ENCODE measurements at places on chromosomes 11 and 22.

- DNase-seq: no peak
These were observed 599.1 kb downstream of the BRD1 start for GRCh38 chr22:49228431-49229037.

DNA sequence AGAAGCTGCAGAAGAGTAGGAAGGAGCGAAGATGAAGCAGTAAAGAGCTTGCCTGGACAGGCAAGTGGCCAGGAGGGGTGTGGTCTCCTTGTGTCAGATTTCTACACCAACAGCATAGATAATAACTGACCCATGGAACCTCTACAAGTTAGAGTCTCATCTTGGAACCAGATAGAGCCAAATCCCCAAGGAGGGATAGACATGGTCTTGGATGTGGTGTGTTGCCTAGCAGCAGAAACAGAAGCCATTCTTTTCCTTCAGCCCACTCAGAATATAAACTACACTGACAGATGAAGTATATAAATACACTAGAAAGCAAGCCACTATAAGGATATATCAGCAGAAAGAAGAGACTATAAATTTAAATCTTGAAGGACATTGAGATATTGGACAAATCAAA lies 4.3 kb upstream of the CARD16 start:
- no peak for DNase-seq

DNA sequence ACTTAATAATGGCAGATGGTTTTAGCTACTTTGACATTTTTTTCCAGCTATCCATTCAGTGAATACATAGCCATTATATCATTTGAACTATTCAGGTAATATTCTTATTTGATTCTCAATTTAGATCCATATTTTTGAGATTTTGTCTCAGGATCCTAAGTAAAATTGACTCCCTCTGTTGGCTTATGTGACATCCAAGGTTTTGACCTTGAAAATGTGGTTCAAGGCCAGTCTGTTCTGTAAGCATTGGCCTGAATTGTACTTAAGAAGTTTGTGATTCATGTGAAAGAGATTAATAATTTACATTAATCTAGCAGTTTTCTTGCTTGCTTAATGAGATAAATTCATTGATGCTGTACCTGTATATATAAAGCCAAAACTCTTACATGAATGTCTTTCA lies 1.6 kb upstream of the SLC17A6 start:
- no peak for DNase-seq

DNA sequence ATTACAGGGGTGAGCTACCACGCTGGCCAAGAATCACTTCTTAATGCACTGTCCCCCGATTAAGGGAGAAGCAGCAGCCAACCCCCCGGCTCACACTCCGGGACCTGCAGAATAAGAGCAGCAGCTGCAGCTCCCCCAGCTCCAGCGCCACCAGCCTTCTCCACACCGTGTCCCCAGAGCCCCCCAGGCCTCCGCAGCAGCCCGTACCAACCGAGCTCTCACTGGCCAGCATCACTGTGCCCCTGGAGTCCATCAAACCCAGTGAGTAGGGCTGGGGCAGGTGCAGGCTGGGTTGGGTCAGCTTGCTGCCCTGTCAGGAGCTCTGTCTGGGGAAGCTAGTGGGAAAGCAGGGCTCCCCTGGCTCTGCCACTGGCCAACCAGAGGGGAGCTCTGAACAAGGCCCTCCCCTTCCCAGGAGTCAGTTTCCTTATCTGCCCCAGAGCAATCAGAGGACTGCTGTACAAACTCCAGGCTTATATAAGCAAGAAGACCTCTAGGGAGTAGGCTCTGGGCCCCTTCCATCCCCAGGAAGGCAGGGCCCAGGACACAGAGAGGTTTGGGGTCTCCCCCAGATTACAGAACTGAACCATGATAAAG lies 8.5 kb upstream of the SH3BP1 start:
- DNase-seq: no peak

DNA sequence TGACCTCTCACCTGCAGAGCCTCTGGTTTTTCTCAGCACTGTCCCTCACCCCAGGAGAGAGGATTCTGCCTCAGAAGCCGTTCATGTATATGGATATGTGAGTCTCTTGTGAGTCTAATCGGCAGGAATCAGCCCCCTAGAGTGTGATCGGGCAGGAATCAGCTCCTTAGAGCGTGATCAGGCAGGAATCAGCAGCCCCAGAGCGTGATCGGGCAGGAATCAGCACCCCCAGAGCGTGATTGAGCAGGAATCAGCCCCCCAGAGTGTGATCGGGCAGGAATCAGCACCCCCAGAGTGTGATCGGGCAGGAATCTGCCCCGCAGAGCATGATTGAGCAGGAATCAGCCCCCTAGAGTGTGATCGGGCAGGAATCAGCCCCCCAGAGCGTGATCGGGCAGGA lies 80.0 kb upstream of the EIF3D start:
- no peak for DNase-seq

DNA sequence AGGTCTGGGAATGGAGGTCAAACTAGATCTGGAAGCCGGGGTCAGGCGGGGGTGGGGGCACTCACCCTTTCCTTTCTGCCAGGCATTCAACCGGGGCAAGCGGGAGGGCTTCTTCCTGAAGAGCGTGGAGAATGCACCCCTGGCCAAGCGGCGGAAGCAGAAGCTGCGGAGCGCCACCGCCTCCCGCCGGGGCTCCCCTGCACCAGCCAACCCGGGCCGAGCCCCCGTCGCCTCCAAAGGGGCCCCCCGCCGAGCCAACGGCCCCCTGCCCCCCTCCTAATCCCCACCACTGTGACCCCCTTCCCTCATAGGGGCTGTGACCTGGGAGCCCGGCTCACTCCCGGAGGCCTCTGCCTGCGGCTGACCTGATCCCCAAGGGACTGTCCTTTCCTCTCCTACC lies 12.2 kb downstream of the RPS6KA4 start:
- no peak for DNase-seq

- DNase-seq: no peak
These were observed 60.2 kb upstream of the CDON start for GRCh38 chr11:126122863-126123262.

DNA sequence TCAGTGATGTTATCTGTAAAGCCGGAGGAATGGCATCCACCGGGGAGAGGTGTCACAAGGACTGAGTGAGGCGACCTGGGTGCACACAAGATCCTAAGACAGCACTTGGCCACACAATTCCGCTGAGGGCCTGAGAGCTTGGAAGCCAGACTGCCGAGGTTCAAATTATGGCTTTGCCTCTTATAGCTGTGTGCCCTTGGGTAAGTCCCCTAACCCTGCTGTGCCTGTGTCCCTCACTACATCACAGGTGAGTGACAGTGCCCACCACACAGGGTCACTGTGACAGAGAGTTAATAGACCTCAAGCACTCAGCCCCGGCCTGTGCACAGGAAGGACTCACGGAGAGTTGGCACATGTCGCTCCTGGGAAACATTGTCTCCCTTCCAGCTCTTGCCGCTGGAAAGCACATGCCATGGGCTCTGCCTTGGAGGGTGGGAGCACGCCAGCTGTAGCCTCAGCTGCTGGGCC lies 592 bp downstream of the RHOD start:
- no peak for DNase-seq

GRCh38 chr11:61328351-61328750 lies 4.6 kb downstream of the DDB1 start:
- no peak for DNase-seq

DNA sequence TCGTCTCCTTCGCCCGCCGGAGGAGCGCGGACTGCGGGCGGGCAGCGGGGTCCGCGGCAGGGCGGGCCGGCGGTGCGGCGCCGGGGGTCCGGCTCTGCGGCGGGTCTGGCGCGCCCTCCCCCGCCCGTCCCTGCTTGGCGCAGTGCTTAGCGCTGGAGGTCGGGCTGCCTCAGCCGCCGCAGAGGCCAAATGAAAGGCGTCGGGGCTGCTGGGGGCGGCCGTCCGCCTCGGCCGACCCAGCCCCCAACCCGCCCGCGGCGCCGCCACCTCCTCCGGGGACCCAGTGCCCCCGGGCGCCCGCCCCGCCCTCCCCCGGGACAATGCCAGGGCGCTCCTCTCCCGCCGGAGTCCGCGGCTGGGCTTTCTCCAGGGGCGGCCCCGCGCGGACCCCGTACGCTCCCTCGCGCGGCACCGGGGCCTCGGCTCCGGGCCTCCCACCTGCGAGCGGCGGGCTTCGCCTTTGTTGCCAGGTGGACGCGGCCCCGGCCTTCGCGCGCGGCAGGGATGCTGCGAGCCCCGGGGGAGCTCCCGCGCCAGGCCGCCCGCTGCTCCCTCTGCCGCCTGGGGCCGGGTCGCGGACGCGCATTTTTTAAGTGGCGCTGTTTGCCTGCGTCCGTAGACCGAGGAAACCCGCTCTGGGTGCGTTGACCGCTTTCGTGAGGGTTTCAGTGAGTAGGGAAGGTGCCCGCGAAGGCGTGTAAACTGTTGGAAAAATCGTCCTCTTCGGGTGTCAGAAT lies 583 bp downstream of the APLP2 start:
- peak; percentile 54 for DNase-seq

DNA sequence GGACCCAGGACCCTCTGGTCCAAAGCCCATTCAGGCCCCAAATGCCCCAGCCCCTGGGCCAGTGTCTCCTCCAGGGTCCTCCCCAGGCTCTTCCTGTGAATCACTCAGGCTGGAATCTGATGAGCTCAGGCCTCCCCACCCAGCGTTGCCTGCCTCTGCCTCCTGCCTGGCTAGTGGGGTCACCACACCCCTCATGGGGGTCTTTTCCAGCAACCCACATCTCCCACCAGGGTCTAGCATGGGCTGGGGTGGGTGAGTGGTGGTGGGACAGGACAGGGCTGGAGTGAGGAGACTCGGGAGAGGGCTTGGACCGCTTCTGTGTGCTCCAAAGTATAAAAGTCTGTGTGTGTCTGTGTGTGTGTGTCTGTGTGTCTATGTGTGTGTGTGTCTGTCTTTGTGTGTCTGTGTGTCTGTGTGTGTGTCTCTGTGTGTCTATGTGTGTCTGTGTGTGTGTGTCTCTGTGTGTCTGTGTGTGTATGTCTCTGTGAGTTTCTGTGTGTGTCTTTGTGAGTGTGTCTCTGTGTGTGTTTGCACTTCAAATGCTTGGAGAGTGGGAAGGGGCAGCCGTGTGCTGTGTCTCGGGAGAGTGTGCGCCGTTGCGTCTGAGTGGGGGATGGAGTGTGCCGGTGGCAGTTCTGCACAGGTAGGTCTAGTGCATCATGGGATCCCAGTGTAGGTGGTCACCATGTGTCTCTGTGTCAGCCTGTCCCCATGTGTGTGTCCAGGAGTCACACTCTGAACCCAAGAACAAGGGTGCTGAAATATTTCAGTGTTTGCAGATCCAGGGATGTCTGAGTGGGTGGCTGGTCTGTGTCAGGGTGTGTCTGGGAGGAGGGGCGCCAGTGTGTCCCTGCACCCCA lies 8.8 kb downstream of the RIN1 start:
- no peak for DNase-seq

DNA sequence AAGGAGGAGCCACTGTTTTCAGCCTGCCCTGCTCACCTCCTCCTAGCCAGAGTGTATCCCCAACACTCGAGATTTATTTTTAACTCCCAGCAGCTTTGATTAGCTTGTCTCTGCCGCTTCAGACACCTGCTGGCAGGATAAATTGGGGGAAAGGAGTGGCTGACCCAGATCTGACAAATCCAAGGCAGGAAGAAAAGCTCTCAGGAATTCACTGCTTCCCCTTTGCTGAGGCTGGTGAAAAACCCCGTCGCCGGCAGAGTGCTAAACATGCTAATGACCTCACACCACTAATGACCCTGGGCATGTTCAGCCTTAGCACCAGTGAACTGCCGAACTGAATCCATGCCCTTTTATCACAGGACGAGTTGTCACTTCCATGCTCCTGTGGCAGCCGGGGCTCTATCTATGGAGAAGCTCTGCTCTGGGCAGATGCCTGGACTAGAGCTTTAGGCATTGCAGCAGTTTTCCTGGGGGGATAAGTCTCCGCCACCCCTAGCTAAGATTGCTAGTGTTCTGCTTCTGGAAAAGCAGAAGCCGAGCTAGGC lies 52.2 kb downstream of the FEZ1 start:
- no peak for DNase-seq

GRCh38 chr11:17846852-17847453 lies 112.4 kb downstream of the KCNC1 start:
- no peak for DNase-seq

DNA sequence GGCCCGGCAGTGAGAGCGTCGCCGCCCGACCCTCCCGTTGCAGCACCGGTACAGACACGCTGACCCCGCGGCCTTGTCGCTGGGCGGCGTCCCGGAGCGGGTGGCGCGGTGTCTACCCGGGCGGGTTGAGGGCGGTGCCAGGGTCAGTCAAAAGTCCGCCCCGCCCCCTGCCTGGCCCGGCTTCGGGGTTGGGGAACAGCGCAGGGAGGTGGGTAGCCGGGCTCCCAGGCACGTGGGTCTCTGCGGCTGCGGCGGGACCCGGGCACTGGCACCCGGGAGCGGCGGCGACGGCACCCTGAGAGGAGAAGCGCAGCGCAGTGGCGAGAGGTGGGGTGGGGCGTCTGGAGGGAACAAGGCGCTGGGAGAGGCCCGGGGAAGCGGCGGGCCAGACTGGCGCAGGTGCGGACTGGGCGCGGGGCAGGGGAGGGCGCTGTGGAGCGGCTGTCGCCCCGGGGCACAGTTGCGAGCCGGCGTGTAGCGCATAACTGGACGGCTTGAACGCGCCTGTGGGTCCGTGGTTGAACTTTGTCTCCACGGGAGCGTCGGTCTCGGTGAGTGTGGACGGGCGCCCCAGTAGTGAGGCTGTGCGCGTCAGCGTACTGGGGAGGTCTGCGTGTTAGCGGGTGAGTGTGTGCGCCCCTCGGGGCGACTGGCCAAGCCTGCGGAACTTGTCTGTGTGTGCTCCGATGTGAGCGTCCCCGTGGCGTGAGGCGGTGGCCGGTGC lies at the start of gene P2RY2:
TSS of gene P2RY2 (plus strand) at position 176 of the 724 bp plus-strand sequence. CDS start 15,879 bp downstream, outside the sequence.
- peak; percentile 43 for DNase-seq

GRCh38 chr22:29478326-29479276 lies 1.4 kb upstream of the NEFH start:
- DNase-seq: peak; percentile 66

DNA sequence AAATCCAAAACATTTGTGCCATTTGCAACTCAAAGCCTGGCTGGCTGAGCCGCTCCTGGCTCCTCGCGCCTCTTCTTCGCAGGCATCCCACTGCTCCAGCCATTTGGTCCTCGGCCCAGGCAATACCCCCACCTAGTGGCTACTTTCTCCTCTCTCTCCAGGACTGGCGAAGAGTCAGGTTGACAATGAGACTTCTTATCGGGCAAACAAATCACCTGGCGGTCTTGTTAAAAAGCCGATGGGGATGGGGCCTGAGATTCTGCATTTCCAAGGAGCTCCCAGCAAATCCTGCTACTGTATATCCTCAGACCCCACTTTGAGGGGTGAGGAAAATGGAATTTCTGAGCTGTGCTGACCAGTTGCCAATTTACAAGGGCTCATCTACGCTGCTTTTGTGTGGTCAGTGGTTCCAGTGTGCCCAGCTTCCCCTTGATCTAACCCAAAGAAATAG lies 89.0 kb downstream of the ISX start:
- peak; percentile 40 for DNase-seq

DNA sequence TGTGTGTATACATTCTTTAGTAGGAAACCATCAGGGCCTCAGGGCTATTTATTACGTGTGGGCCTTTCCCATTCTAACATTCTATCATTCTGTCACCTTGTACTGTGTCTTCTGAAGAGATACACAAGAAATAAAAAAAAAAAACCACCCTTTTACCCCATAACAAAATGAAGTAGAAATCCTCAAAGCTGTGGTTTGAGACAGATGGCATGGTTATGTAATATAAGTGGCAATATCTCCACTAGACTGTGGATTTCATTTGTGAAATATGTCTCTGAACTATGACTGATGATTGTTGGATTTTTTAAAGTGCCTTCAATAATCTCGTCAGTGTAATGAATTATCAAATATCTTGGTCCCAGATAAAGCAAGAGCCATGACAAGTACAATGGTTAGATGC lies 150.0 kb upstream of the BLID start:
- no peak for DNase-seq

All from activated CD8-positive, alpha-beta T cell treated with anti-CD3 and anti-CD28 coated beads, Interleukin-2, amount 10 ng/mL, durations not matched to agents 7 days and 5 days (primary cell).